GM23338 (cell line): ENCODE measurements at places on chromosomes 7 and 10.

DNA sequence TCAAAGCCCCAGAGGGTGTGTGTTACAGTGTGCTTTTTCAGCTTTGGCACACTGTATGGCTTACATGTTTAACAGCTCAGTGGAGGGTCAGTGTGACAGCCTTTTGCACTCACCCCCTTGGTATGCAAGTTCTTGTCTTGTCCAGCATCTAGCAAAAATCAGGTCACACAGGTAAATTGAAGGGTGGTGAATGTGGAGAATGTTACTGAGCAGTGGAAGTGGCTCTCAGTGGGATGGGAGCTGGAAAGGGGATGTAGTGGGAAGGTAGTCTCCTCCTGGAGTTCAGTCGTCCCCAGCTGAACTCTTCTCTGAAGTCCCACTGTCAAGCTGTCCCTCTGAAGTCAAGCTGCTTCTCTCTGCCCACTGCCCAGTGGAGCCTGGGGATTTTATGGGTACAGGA is 21.0 kb upstream of the C10orf90 start:
- no peak for DNase-seq

- DNase-seq: no peak
Observed at GRCh38 chr7:126842451-126842850, 410.3 kb downstream of the GRM8 start.

GRCh38 chr10:77889277-77889903 is 37.2 kb downstream of the DLG5 start:
- peak; percentile 87 for DNase-seq

GRCh38 chr7:69550991-69551390 is 47.3 kb upstream of the AUTS2 start:
- no peak for DNase-seq

- no peak for DNase-seq
Observed at GRCh38 chr10:82394122-82394521, 519.1 kb downstream of the NRG3 start.

- DNase-seq: no peak
Observed at GRCh38 chr7:149289856-149290255, 27.9 kb downstream of the ZNF783 start.

DNA sequence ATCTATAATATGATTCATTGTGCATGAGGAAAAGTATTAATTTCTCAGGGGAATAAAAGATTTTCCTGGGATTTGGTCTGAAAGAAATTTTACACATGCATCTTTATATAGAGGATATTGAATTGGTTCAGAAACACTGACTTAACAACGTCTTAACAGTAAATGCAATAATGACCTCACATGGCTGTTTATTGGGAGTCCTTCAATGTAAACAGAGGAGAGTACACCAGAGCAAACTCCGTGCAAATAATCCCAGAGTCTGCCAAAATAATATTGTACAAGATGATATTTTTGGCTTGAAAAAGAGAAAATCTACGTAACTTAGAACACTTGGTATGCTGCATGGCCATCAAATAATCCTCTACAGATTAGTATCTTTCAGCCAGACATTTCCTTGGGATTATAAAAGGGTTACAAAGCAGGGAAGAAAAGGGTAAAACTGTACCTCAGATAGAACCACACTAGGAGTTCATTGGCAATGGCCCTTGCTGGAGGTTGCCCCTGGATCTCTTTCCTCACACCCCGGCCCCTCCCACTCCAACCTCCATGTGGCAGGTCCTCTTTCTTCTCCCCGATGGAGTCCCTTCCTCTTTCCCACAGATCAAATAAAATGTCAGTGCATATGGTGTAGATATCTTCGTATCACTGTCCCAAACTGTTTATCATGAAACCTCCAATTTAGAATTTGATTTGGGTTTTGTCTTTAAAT is 196.4 kb downstream of the EVX1 start:
- DNase-seq: no peak

DNA sequence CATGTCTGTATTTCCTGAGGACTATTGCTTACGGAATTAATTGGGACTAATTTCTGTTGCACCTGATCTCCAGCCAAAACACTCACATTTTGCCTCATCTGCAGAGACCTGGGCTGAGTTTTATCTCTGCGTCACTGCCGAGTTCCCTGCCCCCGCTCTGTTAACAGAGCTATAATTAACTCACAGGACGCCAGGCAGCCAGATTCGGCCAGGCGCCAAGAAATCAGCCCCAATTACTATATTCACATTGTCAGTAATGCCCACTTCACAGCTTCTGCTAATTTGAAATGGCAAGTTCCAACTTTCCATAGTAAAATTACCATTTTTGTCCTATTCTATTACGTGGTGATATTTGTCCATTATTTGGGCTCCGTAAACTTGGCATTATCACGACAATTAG is 130.5 kb downstream of the CUX1 start:
- DNase-seq: peak; percentile 56

DNA sequence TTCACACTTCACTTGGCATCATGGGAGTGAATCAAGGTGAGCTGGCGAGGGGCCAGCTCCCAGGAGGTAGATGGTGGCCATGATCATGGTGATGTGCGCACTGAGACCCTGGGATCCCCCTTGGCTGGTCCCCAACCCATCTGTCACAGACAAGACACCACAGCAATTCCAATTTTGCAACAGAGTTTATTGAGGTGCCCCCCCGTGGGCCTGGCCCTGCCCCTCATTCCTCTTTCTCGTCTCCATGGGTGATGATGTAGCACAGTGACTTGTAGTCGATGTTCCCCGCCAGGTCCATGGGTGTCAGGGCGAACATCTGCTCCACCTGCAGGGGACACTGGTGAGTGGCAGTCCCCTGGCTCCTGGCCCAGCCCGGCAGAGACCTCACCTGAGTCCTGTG is 2.4 kb downstream of the MYL7 start:
- DNase-seq: no peak
